ENCODE measurements at places on chromosomes 1 and 21. TPM values are rescaled to one million over a fixed set of nuclear protein-coding genes. Genes with fewer than 3 reads are reported as not detected.

NT5C1A gene
- total RNA-seq, result not detected

GRCh38 chr21:42209801-42210479, 9.0 kb upstream of the ABCG1 start:
- DNase-seq, result no peak

DNA sequence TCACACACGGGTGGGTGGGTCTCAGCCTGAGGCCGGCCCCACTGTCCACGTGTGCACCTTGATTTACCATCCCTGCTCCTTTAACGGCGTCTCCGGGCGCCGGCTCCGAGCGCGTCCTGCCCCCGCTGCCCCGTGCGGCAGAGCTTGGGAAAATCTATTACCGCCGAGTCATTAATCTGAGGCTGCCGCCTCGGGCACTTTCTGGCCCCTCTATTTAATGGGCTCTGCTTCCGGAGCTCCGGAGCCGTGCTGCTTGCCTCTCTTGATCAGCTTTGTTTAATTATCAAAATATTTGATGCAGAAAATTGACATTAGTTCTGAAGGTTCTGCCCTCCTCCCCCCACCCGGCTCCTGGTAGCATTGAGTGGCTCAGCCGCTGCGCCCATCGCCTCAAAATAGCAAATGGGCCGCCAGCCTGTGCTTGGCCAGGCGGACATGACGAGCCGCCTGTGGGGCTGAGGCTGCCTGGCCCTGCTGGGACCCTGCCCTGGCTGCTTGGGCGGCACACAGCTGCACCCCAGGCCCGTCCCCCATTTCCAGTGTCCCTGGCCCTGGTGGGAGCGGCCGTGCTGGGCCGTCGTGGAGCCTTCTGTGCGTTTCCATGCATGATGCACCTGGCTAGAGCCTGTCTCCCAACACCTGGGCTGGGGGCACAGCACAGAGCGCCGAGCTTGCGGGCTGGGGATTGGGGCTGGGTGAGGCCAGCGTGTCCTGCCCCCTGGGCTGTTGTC, 81.6 kb upstream of the TTC34 start:
- DNase-seq, result no peak

DNA sequence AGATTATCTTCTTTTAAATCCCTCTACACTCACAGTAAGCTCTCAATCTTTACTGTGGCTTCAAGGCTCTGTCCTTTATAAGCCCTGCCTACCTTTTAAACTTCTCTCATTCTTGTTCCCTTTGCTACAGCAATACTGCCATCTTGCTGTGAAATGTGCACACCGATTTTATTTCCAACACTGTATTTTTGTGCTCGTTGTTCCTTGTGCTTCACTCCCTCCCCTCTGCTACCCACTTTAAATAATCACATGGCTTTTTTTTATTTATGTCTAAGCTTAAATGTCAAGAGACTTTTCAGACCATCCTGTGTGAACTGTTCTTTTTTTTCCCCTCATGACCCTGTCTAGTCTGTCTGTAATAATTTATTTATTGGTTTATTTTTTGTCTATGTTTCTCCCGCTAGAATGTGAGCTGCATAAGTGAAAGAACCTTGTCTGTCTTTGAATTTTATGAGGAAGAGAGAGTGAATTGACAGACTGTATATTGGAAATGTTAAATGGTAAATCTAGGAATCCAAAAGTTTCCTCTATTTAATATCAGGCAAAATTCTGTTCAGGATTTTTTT, 45.7 kb downstream of the ABCD3 start:
- DNase-seq, result peak; percentile 79

- no peak for DNase-seq
Measured at GRCh38 chr1:27527890-27528817, 38.2 kb upstream of the WASF2 start.

SGIP1 gene
- total RNA-seq, result 2.1 TPM

DNA sequence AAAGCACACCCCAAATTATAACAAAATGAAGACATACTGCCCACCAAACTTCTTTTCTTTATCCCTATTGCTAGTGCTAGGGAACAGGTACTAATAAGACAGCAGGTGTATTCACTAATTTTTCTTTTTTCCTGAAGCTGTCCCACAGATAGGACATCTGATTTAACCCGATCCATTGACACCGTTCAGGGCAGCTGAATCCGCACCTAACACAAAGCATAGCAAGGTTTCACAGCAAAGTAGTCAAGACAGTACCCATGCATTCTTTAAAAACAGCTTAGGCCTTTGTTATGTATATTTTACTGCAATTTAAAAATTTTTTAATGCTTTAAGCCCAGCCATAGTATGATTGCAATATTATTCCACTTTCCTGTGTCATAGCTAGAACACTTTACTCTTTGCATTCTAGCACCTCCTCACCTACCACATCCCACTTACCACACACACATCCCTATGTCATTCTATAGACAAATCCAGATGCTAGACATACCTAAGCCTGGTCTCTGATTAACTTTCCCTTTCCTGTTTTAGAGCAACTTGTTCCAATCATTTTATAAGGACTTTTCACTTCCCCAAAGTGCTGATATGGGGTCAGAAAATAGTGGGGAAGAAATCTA, 40.4 kb downstream of the GATAD2B start:
- DNase-seq, result no peak

- DNase-seq, result peak; percentile 41
Measured at GRCh38 chr1:113375878-113376277, 14.4 kb upstream of the MAGI3 start.

DNA sequence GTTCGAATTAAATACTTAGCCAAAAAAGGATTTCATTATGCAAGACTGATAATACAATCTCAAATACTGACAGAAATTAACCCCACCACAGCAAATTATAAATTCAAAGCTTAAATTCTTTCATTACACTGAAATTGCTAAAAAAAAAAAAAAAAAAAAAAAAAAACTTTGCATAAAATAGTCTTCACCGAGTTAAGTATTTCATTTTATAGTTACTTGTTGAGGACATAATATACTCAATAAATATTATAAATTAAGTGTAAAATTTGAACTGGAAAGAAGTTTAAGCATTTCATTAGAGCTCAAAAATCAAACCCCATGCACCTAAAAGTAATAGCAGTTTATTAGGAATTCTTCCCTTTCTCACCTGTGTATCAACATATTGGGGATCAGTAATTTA, 1.9 kb upstream of the PSMG1 start:
- DNase-seq, result no peak

GRCh38 chr21:38303300-38303699, 46.5 kb downstream of the KCNJ15 start:
- peak; percentile 92 for DNase-seq

A3GALT2 gene
- total RNA-seq, result not detected

- no peak for DNase-seq
Measured at GRCh38 chr1:193741228-193741627, 554.8 kb upstream of the B3GALT2 start.

GRCh38 chr1:33466159-33466558, 6.3 kb upstream of the ZSCAN20 start:
- DNase-seq, result no peak

DNA sequence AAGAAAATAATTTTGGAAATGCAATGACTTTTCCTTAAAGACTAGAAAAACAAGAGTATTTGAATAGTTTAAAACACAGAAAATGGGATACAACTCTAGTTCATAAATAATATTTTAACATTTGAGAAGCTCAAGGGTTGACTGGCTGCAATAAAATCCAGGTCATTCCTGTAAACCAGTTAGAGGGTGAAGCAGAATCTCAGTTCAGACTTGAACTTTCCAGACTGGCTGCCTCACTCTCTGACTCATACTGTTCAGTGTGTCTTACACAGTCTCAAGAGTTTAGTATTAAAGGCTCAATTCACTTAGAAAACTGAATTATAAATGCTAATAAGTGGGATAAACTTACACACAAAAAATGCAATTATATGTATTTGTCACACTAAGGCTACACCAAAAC, 89.9 kb downstream of the RAVER2 start:
- peak; percentile 58 for DNase-seq

DNA sequence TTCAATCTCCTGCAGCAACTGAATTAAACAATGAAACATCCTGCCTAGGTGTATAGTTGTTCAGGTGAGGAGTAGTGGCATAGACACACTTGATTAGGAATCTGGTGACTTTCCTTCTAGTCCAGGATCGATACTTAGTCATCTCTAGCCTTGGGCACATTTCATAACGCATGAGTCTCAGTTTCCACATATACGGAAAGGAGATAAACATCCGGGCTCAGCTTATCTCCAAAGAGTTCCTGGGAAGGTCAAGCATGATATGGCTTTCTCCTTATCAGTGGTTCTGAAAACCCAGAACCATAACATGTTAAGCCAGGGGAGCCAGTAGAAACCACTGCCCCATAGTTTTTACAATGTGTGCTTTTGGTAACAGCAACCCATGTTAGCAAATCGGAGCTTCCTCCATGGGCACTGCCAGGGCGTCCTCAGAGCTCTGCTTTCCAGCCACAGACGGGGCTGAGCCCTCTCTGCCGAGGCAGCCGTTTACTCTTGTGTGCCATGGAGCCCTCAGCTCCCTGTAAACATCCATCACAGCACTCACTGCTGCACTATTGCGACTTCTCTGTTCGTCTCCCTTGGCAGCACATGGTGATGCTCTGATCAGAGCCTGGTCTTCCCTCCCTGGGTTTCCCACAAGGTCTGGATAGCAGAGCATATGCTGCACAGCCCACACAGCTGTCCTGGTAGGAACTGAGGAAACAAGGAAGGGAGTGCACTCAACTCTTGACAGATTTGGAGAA, 34.6 kb downstream of the RUNX1 start:
- no peak for DNase-seq

- DNase-seq, result no peak
Measured at GRCh38 chr1:2236695-2237677, 8.9 kb downstream of the SKI start.

COL16A1 gene
- total RNA-seq, result 133 TPM

GRCh38 chr1:77642941-77643340, 39.5 kb downstream of the ZZZ3 start:
- no peak for DNase-seq

FCGR3A gene
- total RNA-seq, result not detected

- DNase-seq, result no peak
Measured at GRCh38 chr21:39637197-39637970, 24.6 kb downstream of the B3GALT5 start.

FCGR3B gene
- not detected for total RNA-seq

NHLH1 gene
- total RNA-seq, result not detected
